ENCODE measurements at places on chromosomes 7 and 10. TPM values are rescaled to one million over a fixed set of nuclear protein-coding genes. Genes with fewer than 3 reads are reported as not detected.

The ANKRD61 gene
- total RNA-seq: not detected

The GRM8 gene
- not detected for total RNA-seq

The UNCX gene
- not detected for total RNA-seq

The HOXA3 gene
- not detected for total RNA-seq

The FGL2 gene
- 0.86 TPM for total RNA-seq

The NUTM2D gene
- total RNA-seq: 2.6 TPM

The EMX2 gene
- total RNA-seq: not detected

The CYP3A4 gene
- not detected for total RNA-seq

The TAS2R3 gene
- total RNA-seq: 1.5 TPM

The PTER gene
- 17.6 TPM for total RNA-seq

The KCND2 gene
- total RNA-seq: not detected

The SGCE gene
- total RNA-seq: 0.25 TPM

The TMEM26 gene
- total RNA-seq: not detected

The EXOSC1 gene
- total RNA-seq: 45.6 TPM

The ZNF467 gene
- total RNA-seq: 1.5 TPM

The LZTS2 gene
- total RNA-seq: 24.0 TPM

The NOLC1 gene
- 76.6 TPM for total RNA-seq

The ARHGEF35 gene
- 7.2 TPM for total RNA-seq

The NUTM2B gene
- 2.0 TPM for total RNA-seq

The SPOCK2 gene
- 396 TPM for total RNA-seq

The UCMA gene
- total RNA-seq: not detected

The TUBB8 gene
- not detected for total RNA-seq

The ELOVL3 gene
- total RNA-seq: not detected

The CCL26 gene
- total RNA-seq: not detected

The PRXL2A gene
- total RNA-seq: 8.5 TPM

The TMEM106B gene
- total RNA-seq: 40.3 TPM

The PON1 gene
- not detected for total RNA-seq

The TMEM236 gene
- total RNA-seq: 0.05 TPM

The EBF3 gene
- not detected for total RNA-seq

The LRRC61 gene
- total RNA-seq: 15.3 TPM

The CCDC3 gene
- total RNA-seq: 0.07 TPM

The CALML3 gene
- total RNA-seq: not detected

The RASA4 gene
- 37.2 TPM for total RNA-seq

The NCF1 gene
- total RNA-seq: 4.2 TPM

The NPSR1 gene
- not detected for total RNA-seq

The CFAP58 gene
- 0.13 TPM for total RNA-seq

The SCIN gene
- not detected for total RNA-seq

The ALOX5 gene
- 13.4 TPM for total RNA-seq

The SPDYE3 gene
- not detected for total RNA-seq

The NUDT13 gene
- total RNA-seq: 1.3 TPM

The SLC16A12 gene
- total RNA-seq: not detected

The CLDN4 gene
- 0.22 TPM for total RNA-seq

The TMEM270 gene
- total RNA-seq: not detected

The PNLIPRP1 gene
- total RNA-seq: not detected

The SLC13A1 gene
- not detected for total RNA-seq

The ATP6V0A4 gene
- total RNA-seq: 0.08 TPM

The KIF11 gene
- 62.5 TPM for total RNA-seq

The HTR7 gene
- total RNA-seq: not detected

The MKI67 gene
- total RNA-seq: 227 TPM

The CAV2 gene
- not detected for total RNA-seq

The EBLN1 gene
- total RNA-seq: not detected

The OGDHL gene
- 0.10 TPM for total RNA-seq

The CXCL12 gene
- total RNA-seq: not detected
